ENCODE measurements at places on chromosomes 3 and 15.

DNA sequence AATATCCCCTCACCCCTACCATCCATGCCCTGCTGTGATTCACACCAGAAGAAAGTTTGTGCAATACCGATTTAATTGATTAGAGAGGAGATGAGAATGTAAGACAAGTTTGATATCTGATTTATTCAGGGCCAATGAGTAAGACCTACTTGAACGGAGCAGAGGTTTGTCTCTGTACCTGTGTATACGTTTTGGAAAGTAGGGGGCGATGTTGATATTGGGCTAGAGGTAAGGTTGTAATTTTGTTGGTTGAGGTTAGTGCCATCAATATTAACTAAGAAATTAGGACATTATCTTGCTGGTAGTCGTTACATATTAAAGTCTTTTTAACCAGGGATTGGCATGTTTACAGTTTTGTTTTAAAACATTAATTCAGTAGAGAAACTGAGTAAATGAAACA lies 20.5 kb downstream of the EAF2 start:
- ATAC-seq: no peak

GRCh38 chr15:39746176-39746575 lies 36.5 kb downstream of the FSIP1 start:
- ATAC-seq: no peak

- ATAC-seq: no peak
Measured at GRCh38 chr15:73993211-73993994, 1.1 kb upstream of the PML start.

- ATAC-seq: no peak
Measured at GRCh38 chr3:45944830-45945620, 1.8 kb downstream of the CXCR6 start.

- ATAC-seq: no peak
Measured at GRCh38 chr3:171986176-171986575, 53.2 kb upstream of the FNDC3B start.

GRCh38 chr3:150307311-150308036 lies 100.6 kb upstream of the TSC22D2 start:
- ATAC-seq: no peak

DNA sequence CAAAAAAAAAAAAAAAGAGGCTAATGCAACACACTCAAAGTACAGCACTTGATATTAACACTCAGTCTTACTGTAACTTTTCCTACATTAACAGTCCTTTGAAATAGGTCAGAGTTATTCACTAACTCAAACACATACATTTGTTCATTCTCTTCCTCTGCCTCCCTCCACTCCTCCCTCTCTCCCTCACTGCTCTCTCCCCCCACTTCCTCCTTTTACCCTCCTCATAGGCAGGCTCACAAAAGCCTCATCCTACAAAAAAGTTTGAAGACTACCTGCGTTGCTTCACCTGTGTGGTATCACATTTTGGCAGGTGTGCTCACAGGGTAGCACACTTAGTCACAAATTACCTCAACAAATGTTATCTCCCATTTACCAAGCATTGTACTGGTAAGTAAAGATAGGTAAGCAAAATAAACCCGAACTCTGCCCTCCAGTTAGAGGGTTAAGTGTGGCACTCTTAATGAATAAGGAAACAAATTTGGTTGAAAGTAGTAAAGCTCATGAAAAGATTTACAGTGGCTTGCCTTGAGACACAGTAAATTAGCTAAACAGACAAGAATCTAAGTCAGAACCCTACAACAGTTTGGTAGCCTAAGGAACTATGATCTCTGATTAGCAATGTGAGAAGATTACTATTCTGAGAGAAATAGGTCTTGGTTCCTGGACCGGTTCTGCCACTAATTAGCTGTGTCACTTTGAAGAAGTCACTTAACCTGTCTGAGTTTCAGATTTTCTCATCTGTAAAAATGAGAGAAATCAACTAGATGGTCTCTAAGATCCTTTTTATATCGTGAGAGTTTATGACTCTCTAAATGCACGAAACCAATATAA lies 151.0 kb upstream of the MLF1 start:
- no peak for ATAC-seq

- no peak for ATAC-seq
Measured at GRCh38 chr3:6421666-6422445, 439.1 kb upstream of the GRM7 start.

GRCh38 chr3:161217496-161217895 lies 3.6 kb upstream of the NMD3 start:
- ATAC-seq: no peak

- no peak for ATAC-seq
Measured at GRCh38 chr15:69105451-69105985, 54.9 kb upstream of the GLCE start.

DNA sequence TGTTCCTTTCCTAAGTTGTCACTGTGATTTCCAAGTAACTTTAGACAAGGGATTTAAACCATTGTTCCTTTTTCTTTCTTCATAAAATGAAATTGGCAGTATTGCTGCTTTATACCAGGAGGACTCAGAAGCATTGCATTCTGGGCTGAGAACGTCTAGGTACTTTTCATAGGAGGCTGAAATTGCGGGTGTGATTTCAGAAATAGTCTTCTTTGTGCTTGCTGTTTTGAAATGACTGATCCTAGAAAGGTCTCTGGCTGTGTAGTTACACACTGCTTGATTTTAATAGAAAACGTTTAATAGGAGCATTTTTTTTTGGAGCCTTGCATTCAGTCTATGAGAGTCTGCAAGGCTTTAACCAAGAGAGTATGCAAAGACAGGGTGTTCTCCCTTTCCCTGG lies 56.3 kb downstream of the PPM1L start:
- ATAC-seq: no peak

- ATAC-seq: no peak
Measured at GRCh38 chr3:143475981-143476380, 356.4 kb downstream of the CHST2 start.

- ATAC-seq: peak; percentile 45
Measured at GRCh38 chr3:30738605-30739004, 132.2 kb downstream of the TGFBR2 start.

GRCh38 chr3:53506763-53507145 lies 12.3 kb downstream of the CACNA1D start:
- ATAC-seq: no peak

DNA sequence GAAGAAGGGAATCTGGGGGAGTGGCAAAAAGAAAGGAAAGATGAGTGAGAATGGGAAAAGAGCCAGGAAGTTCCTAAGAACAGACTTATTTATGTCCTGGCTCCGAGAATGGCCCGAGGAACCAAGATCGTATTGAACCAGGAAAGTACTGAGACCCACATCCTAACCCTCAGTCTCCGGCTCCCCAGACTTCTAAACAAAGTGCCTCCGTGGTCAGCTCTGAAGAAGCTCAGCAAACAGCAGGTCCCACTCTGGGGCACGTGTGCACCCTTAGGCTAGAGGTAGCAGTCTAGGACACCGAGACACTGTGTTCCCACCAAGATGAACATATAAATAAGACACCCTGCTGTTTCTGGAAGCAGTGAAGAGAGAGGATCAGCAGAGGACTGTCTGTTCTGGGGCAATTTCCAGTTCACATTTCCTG lies 307.4 kb downstream of the NTRK3 start:
- no peak for ATAC-seq

GRCh38 chr15:78073046-78073787 lies 4.3 kb downstream of the TBC1D2B start:
- no peak for ATAC-seq

GRCh38 chr3:78204977-78205376 lies 1165.1 kb downstream of the ROBO2 start:
- ATAC-seq: no peak

DNA sequence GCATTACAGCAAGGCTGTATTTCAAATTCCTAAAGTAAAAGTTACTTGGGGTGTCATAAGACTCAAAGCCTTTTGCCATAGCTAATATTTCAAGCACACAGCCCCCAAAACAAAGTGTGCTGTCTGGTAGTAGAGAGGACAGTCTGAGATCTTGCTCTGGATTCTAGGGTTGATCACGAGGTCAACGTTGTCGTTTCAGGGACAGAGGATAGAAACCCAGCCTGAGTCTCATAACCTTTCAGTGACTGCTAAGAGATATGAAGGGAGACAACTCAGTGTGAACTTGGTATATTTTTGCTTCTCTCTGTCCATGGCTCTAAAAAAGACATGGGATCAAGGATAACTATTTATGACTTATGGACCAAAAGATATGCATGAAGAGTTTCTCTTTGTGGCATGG lies 25.6 kb upstream of the MINDY4B start:
- no peak for ATAC-seq

DNA sequence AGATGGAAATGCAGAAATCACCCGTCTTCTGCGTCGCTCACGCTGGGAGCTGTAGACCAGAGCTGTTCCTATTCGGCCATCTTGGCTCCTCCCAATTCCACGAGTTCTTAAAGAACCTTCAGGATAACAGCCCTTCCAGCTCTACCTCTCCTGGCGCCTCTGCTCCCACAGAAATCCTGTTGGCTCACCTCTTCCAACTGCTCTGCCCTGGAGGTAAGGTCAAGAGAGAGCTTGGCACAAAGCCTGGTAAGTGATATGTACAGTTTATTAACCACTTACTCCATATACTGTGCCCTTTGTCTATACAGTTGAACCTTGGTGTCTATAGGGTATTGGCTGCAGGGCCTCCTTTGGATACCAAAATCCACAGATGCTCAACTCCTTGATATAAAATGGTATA lies 17.8 kb upstream of the FGF12 start:
- ATAC-seq: no peak

- ATAC-seq: no peak
Measured at GRCh38 chr3:25895443-25895842, 105.6 kb downstream of the OXSM start.

GRCh38 chr3:97181704-97182103 lies 367.3 kb downstream of the EPHA6 start:
- no peak for ATAC-seq

DNA sequence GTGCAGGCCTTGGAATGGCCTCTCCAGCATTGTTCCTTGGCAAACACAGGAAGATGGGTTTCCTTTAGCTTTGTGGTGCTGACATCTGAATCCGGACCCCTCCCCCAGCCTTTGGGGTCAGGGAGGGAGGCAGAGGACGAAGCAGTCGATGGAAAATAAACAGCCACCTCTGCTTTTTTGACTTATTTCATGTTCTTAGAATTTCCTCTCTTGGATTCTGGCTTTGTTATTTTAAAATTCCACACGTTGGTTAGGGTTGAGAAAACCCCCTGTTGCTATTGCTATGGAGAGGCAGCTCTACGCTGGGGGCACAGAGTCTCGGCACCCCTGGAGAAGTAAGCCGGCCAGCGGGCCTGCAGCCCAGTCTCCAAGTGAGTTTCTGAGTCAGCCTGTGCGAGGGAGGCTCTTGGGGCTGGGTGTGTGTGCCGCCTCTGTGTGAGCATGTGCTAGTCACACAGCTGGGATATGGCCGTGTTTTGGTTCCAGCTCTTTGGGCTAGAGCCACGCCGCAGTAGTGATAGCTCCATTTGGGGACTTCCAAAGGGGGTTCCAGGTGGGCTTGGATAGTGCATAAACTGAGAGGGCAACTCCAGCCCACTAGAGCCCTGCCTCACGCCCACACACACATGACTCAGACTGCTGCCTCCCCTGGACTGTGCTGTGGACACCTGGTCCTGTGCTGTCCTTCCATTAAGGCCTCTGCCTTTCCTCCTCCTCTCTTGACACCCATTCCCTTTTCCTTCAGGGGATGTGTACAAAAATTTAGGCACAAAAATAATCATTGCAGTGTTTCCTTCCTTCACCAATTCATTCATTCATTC lies 58.8 kb downstream of the AMOTL2 start:
- no peak for ATAC-seq

- ATAC-seq: peak; percentile 41
Measured at GRCh38 chr3:150635076-150635475, 32.0 kb downstream of the SELENOT start.

GRCh38 chr3:13455644-13456043 lies 24.5 kb upstream of the HDAC11 start:
- ATAC-seq: no peak

DNA sequence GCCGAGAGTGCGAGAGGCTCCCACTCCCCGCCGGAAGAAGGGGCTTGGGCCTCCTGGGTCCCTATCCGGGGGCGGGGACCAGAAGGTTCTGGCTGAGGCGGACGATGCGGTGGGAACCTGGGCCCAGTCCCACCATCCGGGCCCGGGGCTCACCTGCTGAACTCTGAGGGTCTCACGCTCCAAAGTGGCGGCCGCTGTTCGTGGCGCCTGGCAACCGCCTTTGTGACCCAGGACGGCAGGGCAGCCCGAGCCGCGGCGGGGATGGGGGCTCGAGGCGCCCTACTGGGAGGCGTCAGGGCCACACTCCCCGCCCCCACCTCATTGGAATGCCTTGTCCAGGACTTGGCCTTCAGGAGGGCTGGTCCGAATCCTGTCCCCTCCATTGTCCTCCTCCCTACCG lies at the start of gene FANCD2OS:
FANCD2OS (minus strand) TSS at position 165 of the 400 bp plus-strand sequence. CDS start 3,481 bp downstream, outside the sequence.
- no peak for ATAC-seq

- ATAC-seq: no peak
Measured at GRCh38 chr3:193599393-193599792, 6.4 kb downstream of the OPA1 start.

- peak; percentile 19 for ATAC-seq
Measured at GRCh38 chr3:109413049-109413448, 75.7 kb upstream of the DPPA4 start.

Data from activated T-helper 17 cell treated with anti-CD3 and anti-CD28 coated beads, Interleukin-2, amount 50 U/mL, for 72 hours (primary cell).